ENCODE measurements at places on chromosomes 16 and 17. TPM values are rescaled to one million over a fixed set of nuclear protein-coding genes. Genes with fewer than 3 reads are reported as not detected.

GRCh38 chr17:79294459-79295071 lies 219.9 kb downstream of the ENGASE start:
- DNase-seq, result peak; percentile 56

DNA sequence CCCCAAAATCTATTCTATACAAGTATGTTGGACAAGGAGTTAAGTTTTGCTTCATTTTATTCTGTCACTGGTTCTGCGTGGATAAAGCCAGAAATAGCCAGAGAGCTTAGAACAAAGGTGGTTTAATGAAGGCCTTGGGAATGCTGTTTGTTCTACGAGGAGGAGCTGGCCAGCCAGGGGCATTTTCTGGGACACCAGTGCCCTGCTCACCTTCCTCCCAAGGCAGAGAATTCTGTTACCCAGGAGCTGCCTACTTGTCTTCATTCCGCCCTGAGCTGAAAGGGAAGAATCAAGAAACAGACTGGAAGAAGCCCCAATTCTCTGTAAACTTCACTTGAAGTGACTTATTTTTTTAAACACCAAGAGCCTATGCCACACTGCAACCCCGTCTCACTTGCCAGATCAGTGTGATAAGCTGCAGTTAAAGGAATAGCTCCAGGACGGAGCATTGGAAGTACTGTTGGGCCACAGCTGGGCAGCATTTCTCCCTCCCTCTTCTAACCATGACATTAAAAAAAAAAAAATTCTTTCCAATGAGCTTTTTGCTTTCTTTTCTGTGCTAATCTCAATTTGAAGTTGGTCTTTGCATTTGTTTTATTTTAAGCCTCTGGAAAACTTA lies 149.8 kb upstream of the DYNLRB2 start:
- no peak for DNase-seq

DNA sequence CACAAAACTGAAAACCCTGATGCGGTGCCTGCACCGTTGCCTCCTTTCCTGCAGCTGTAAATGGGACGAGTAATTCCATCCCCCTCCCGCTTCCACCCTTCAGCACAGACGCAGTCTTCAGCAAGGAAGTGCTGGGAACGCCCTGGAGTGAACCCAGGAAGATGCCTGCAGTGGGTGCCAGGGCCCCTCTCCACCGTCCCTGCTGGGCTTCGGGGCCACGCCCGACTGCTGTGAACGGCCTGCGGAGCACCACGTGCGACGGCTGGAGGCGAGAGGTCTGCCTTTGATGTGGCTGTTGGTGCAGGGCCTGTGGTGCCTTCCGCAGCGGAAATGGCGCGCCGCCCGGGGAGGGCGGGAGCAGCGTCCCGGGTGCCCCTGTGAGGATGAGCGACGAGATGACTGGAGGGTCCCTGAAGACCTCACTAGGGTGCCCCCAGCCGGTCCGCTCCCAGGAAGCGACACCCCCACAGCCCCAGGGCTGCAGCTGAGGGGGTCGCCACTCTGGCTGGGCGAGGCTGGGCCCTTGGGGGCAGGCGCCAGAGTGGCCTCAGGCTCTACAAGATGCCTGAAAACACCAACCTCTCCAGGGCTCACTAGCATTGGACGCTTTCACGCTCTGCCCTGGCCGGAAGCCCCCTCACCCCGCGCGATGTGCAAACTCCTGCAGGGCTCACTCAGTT lies 749 bp upstream of the MC1R start:
- DNase-seq, result peak; percentile 47

The PPP1R1B gene
- total RNA-seq, result not detected

DNA sequence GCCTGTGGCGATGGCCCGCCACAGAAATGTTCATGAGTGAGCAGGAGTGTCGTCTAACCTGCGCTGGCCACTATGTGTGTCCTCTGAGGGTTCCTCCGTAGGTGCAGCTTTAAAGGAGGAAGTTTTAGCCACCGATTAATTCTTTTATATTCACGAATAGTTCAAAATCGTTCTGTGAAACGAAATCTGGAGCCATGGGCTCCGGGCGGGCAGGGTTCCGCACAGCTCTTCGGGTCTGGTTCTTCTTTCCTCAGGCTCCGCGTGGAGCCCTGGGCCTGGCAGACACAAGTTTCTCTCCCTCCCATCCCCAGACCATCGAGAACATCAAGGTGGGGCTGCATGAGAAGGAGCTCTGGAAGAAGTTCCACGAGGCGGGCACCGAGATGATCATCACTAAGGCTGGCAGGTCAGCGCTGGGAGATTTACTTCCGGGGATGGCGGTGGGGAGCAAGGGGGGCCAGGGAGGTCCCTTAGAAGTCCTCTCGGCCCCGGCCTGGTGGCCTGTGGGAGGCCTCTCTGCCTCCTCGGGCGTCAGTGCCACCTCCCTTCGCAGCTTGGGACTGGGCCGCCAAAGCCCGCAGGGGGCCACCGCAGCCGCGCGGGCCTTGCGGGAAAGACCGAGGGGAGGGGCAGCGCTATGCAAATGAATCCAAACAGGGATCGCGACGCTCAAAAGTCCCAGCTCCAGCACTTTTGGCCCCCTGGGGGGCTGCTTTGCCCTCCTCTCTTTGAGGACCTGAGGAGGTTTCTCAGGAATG lies 5.2 kb downstream of the TBX4 start:
- DNase-seq, result no peak

DNA sequence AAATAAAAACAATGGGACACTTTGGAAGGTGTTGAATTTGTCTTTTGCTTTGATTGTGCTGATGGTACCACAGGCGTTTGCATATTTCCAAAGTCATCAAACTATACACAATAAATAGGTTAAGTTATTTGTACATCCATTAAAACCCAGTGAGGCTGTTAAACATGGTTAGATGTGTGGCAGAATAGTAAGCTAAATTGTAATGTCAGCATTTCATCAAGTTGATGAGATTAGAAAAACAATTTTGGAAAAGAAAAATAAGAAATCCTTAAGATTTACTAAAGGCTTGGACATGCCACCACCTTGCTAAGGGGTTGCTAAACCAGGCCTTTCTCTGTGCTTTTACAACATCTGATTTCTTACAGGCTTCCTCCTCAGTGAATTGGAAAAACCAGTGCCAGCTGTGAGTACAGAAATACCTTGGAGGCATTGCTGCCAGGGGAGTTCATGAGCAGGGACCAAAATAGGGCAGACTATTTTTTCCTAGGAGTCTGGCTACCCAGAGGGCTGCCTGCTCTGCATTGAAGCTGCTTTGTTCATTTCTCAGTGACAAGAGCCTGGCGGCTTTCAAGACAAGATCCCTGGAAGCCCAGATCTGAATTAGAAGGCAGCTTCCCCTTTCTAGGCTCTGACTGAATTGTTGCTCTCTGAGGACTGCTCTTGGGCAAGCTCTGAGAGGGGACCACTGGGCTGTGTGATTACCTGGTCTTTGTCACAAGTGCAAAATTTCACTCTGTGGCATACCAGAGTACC lies 43.4 kb upstream of the CA10 start:
- DNase-seq, result no peak

DNA sequence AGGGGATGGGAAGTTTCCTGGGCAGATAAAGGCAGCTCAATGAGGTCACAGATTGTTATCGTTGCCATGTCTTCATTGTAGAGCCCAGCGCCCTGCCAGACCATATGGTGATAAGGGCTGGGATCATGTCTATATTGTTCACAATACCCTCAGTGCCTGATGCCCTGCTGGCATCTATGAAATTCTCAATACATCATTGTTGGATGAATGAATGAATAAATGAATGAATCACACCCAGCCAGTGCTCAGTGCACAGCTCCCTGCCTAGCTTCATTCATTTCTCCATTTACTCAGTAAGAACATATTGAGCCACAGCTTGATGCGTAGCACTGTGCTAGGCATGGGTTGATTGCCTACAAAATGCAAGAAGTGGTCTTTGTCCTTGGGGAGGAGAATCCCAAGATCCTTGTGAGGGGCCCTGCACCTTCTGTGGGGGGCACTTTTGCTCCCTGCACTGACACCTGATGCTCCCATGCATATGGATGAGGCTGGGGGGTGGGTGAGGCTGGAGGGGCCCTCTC lies 29.7 kb downstream of the MRC2 start:
- DNase-seq, result no peak

- DNase-seq, result peak; percentile 19
Observed at GRCh38 chr17:81440511-81441244, 45.4 kb downstream of the BAHCC1 start.

The SYCE1L gene
- total RNA-seq, result 28.6 TPM

DNA sequence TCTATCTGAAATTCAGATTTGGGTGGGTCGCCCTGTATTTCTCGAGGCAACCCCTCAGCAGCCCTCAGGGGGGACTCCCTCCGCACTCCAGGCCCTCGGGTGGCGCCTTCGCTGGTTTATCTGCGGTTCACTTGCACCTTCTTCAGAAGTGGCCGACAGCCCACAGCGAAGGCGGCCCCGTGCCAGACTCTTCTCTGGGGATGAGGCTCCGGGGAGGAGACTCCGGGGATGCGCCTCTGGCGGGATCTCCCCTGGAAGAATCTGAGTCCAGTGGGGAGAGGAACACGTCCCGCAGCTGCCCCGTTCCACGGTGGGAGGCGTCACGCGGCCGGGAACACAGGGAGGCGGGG lies 63.9 kb upstream of the DNAJA2 start:
- DNase-seq, result no peak

- no peak for DNase-seq
Observed at GRCh38 chr17:21199856-21200255, 14.1 kb downstream of the TMEM11 start.

DNA sequence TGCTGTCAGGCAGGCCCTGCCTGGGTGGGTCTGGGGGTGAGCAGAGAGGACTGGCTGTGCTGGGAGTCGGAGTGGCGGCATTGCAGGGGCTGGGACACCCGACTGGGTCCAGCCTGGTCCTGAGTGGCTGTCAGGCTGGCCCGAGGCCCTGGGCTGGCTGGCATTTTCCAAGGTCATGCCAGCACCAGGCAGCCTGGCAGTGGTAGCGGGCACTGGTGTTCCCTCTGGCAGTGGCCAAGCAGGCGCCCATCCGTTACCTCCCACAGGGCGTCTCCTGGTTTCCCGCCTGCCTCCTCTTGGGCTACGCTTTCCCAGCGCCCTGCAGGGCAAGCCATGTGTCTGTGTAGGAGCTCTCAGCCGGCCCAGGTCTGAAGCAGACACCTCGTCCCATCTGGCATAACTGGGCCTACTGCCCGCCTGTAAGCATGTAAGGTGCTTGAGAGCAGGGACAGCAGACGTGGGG lies 5.7 kb upstream of the PKMYT1 start:
- DNase-seq, result no peak

- DNase-seq, result no peak
Observed at GRCh38 chr17:11622492-11622891, 24.2 kb downstream of the DNAH9 start.

- no peak for DNase-seq
Observed at GRCh38 chr17:39183045-39183444, 14.4 kb downstream of the CACNB1 start.

The MYH2 gene
- not detected for total RNA-seq

DNA sequence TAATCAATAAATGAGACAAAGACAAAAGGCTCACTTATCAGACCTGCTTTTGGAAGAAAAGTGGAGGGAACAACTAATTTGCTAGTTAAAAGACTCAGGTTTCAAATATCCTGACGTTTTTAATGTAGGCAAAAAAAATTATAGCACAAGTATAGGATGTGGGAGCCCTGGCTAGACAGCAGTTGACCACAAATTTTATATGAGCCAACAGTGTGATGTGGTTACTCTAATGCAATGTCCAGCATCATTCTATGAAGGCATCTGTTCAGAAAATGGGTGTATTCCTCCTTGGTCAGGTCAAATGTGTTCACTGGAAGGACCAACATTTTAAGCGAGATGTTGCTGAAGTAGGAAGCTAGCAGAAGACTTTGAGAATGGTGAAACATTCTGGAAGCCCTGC lies 237.4 kb downstream of the MAP2K6 start:
- no peak for DNase-seq

DNA sequence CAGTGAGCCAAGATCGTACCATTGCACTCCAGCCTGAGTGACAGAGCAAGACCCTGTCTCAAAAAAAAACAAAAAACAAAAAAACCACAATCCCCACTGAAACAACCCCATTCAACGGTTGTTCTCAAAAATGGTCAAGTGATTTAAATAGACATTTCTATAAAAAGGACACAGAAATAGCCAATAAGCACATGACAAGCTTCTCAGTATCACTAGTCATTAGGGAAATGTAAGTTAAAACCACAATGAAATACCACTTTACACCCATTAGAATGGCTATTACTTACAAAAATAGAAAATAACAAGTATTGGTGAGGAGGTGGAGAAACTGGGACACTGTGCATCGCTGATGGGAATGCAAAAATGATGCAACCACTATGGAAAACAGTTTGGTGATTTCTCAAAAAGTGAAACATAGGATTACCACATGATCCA lies 26.6 kb upstream of the MYLK3 start:
- no peak for DNase-seq

The WSCD1 gene
- 45.7 TPM for total RNA-seq

The TBC1D3L gene
- total RNA-seq, result 4.6 TPM

The GAS2L2 gene
- not detected for total RNA-seq

DNA sequence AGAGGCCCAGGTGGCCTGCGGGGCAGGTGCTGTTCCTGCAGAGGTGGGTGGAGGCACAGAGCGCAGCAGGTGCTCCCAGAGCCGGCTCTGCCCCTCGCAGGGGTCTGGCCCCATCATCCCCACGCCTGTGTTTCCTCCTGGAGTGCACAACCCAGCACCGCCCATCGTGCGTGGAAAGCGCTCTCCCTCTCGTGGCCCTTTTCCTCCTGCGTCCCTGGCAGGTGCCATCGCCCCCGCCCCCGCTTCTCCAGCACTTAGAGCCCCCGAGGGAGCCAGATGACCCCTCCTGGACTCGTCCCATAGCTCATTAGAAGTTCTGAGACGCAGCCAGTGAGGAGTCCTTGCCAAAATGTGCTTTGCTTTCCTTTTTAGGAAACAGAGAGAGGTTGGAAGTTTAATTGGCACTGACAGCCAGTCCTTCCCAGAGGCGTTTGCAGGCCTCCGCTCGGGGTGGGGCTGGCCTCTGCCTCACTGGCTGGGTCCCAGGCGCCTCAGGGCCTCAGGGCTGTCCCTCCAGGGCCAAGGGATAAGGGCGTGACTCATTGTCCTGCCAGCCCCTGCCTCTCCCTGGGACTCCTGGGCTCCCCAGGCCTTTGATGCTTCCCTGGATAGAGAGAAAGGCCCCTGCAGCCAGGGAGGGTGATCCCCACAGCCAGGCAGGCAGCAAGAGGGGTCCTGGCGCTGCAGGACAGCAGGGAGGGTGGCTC lies 32.2 kb upstream of the CHMP6 start:
- DNase-seq, result no peak

The NACA2 gene
- not detected for total RNA-seq

- DNase-seq, result no peak
Observed at GRCh38 chr17:27891841-27892240, 1.3 kb downstream of the LYRM9 start.

- DNase-seq, result peak; percentile 90
Observed at GRCh38 chr16:3157229-3158025, 22.6 kb downstream of the ZNF213 start.

GRCh38 chr17:36105781-36106492 lies 2.3 kb downstream of the CCL4 start:
- no peak for DNase-seq

- no peak for DNase-seq
Observed at GRCh38 chr17:74282587-74283370, 8.7 kb downstream of the DNAI2 start.

The HSD17B2 gene
- 4.5 TPM for total RNA-seq

All from endothelial cell of umbilical vein (primary cell).